Activated CD4-positive, alpha-beta T cell treated with anti-CD3 and anti-CD28 coated beads for 36 hours (primary cell): ENCODE measurements at places on chromosomes 12 and 14. TPM values are rescaled to one million over a fixed set of nuclear protein-coding genes. Genes with fewer than 3 reads are reported as not detected.

DNA sequence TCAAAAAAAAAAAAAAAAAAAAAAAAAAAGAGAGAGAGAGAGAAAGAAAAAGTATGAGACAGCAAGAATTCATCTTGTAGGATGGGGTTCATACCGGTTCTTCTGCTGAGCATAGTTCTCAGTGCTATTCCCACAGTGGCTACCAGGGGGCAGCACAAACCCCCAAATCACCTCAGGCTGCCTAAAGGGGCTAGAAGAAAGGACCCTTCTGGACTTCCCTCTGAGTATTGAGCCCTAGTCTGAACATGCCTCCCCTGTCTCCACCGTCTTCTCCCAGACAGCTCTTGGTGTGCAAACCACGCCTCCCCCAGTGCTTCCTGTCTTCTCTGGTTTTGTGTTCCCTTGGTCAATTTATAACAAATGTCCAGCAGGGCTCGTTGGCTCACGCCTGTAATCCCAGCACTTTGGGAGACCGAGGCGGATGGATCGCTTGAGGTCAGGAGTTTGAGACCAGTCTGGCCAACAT is 31.3 kb upstream of the SMUG1 start:
- peak; percentile 84 for DNase-seq

- no peak for DNase-seq
Measured at GRCh38 chr12:44296624-44297197, 460.8 kb downstream of the TMEM117 start.

GRCh38 chr12:53930591-53931255 is 7.9 kb upstream of the HOXC13 start:
- DNase-seq = no peak

- no peak for DNase-seq
Measured at GRCh38 chr12:65720136-65721130, 103.8 kb upstream of the HMGA2 start.

DNA sequence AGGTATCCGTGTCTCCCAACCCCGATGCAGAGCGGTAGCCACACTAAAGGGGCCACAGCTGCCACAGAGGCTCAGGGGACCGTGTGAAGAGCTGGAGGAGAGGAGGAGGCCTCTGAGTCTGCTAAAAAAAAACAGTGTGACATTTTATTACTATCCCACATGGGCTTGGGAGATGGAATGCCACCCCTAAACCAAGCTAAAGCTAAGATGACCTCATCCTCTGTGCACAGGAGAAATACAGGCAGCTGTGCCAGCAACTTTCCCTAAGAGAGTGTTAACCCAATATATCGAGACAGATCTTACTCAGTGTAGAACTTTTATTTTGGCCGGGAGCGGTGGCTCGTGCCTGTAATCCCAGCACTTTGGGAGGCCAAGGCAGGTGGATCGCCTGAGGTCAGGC is 18.0 kb downstream of the BCL2L14 start:
- DNase-seq = no peak

DNA sequence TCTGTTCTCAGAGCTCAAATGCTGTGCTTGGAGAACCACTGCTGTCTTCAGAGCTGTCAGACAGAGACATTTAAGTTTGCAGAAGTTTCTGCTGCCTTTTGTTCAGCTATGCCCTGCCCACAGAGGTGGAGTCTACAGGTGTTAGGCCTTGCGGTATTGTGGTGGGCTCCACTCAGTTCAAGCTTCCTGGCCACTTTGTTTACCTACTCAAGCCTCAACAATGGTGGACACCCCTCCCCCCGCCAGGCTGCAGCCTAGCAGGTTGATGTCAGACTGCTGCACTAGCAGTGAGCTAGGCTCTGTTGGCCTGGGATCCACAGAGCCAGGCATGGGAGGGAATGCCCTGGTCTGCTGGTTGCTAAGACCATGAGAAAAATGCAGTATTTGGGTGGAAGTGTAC is 323.8 kb downstream of the BCAT1 start:
- no peak for DNase-seq

GRCh38 chr14:75333606-75334548 is 55.2 kb downstream of the FOS start:
- peak; percentile 69 for DNase-seq

GDF3 gene
- total RNA-seq = not detected
